ENCODE measurements at places on chromosomes 5 and 9.

- no peak for DNase-seq
Observed at GRCh38 chr9:37928552-37929430, 24.9 kb upstream of the SLC25A51 start.

DNA sequence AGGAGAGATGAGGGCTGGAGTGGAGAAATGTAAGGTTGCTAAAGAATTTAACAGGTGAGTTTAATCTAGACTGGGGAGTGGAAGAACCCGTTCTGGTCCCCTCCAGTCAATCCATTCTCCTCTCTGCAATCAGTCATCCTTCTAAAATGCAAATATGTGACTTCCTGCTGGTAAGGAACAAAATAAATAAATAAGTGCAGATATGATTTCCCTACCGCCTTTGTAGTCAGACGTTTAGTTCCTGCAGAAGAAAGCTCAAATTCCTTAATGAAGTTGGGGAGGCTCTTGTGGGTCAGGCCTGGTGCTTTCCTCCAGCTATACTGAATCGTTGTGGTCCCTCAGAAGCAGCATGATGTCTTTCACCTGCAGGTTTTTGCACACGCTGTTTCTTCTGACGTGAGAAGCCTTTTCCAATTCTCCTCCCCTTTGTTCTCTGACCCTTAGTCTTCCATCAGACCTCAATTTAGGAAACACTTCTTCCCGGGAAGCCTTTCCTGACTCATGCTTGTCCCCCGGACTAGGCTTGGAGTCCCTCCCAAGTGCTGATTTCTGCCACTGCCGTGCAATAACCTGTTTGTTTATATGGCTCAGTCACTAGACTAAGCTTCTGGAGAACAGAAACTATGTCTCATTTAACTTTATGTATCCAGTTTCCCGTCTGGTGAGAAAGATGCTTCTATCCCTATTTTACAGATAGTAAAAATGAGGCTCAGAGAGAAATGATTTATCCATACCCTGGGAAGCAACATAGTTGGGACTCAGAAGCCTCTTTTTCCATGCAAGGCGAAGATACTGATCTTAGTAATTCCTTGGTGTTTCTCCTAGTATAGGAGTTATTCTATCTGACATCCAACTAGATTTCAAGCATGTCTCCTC is 1.3 kb downstream of the ATP6V1G1 start:
- DNase-seq: no peak

GRCh38 chr9:127159325-127159801 is 36.9 kb upstream of the ANGPTL2 start:
- no peak for DNase-seq

DNA sequence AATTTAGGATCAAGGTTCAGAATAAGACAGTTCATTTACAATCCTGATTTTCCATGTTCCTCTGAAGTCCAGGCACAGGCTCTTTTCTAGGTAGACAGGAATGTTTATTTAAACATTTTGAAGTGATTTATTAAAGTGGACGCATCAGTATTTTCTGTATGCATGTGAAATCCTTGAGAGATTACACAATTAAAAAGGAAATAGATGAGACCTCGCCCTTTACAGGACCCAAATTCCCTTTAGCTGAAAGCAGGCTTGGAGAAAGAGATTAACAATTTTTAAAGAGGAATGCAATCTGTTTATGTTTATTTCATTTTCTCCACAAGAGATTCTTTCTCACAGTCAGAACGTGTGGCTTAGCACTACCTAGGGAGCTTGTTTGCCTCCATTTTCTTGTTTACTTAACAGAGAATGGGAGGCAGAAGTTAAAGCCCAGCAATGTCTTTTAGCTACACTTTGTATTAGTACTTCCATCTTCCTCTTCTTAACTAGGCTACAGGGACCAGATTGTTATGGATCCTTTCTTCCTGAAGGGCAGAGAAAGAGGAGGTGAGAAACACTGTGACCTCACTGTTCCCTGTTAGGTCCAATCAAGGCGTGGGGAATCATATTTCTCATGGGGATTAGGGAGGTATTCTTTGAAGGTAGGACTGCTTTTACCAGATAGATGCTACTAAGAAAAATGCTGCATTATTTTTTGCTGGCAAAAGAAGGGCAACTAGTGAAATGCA is 416.0 kb downstream of the SH3GL2 start:
- DNase-seq: no peak

- DNase-seq: no peak
Observed at GRCh38 chr9:30039712-30040111, 2344.7 kb upstream of the ACO1 start.

DNA sequence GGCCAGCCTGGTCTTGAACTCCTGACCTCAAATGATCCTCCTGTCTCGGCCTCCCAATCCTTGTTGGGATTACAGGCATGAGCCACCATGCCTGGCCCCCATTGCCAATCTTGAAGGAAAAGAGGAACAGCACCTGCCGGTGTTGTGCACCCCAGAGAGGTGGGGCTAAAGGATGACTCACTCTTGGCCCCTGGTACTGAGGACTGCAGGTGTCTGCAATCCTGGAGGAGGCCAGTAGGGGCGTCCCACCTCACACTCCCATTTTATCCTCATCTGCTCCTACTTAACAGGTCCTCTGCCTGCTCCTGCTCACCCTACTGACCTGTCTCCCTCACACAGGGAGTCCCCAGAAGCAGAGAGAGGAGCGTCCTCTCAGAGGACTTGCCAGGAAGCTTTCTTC is 390.4 kb downstream of the ARHGEF28 start:
- DNase-seq: no peak

DNA sequence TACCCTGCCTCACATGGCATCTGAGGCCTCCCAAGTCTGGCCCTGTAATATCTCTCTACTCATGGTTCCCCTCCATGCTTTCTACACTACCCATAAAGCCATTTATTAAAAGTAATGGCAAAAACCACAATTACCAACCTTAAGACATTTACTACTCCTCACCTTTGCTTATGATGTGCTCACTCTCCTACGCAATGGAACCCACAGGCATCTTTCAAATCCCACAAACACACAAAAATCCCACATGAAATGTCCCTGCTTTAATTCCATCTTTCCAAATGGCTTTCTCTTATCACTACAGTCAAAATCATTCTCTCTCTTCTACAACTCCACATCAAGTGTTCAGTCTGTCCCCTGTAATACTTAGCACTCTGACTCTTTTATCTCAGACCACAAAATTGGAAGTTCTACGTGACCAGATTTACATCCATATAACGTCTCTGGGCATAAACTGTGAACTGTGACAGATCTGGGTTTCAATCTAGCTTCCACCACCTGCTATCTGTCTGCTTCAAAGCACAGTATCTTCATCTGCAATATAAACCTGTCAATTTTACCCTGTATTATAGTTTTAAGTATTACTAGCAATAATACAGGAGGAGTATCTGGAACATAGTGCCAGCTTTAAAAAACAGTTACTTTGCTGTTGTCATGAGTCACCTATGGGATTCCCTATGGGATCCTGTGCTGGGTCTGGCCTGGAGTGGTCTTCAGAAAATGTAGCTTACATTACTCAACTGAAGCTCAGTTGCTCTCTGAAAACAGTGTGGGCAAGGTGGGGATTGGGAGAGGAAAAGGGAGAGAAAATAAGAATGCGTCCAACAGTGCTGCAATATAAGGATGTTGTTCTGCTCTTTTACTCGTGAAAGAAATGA is 137.1 kb upstream of the TRIM32 start:
- DNase-seq: no peak

DNA sequence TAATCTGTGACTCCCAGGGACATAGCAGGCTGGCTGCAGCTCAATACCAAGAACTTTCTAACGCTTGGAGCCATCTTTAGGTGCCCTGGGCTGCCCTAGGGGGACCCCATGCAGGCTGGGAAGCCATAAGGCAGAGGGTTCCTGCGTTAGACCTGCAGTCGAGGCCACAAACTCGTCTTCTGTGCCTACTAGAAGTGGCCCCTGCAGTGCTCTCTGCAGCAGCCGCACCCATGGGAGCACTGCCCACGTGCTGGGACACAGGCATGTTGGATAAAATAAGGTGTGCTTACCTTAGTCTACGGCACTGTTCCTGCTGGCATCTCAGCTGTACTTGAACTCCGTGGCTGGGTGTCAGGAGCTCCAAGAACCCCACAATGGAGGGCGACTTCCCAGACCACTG is 9.4 kb downstream of the TOR1B start:
- no peak for DNase-seq

DNA sequence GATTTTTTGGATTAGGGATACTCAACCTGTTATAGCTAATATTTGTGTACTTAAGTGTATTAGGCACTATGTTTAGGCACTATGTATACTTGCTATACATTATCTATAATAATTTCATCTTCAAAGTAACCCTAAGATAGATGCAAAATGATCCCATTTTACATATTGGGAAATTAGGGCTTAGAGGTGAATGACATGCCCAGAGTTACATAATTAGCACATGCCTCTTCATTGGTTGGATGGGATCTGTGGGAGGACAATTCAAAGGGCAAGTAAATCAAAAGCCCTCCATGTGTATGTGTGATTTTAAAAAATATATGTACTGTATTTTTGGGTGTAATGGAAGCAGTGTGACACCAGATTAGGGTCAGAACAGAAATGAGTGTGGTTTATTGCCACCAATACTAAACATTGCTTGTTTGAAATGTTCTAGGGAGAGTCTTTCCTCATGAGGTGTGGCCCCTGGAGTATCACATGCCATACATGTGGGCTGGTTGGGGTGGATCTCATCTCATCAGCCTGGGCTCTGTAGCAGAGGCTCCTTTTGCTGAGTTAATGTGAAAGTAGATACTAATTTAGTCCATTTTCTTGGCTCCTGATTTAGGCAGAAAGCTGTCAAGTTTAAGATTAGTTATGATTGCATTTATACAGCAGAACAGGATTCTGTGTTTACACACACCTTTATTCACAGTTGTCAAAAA is 5.5 kb downstream of the C9orf85 start:
- no peak for DNase-seq

- peak; percentile 33 for DNase-seq
Observed at GRCh38 chr5:91219803-91220371, 163.2 kb downstream of the ARRDC3 start.
